ENCODE measurements at places on chromosomes 4 and X.

GRCh38 chr4:137640156-137640837 is 108.0 kb upstream of the PCDH18 start:
- DNase-seq = no peak

DNA sequence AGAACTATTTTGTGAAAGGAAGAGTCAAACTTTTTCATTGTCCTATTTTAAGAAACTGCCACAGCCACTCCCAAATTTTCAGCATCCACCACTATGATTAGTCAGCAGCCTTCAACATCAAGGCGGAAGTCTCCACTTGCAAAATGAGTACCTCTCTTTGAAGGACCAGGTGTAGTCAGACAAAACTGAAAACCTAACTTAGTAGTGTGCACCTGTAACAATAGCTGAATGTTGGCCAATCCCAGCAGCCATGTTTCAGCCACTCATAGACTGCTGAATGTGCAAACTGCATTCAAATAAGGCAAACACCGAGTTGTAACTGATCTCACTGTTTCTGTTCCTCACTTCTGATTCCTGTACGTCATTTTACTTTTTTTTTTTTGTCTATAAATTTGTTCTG is 341.1 kb downstream of the IL15 start:
- DNase-seq = no peak

GRCh38 chr4:101527188-101527587 is 179.9 kb upstream of the PPP3CA start:
- DNase-seq = no peak

- DNase-seq = no peak
Observed at GRCh38 chr4:1499465-1499864, 93.2 kb upstream of the NKX1-1 start.

DNA sequence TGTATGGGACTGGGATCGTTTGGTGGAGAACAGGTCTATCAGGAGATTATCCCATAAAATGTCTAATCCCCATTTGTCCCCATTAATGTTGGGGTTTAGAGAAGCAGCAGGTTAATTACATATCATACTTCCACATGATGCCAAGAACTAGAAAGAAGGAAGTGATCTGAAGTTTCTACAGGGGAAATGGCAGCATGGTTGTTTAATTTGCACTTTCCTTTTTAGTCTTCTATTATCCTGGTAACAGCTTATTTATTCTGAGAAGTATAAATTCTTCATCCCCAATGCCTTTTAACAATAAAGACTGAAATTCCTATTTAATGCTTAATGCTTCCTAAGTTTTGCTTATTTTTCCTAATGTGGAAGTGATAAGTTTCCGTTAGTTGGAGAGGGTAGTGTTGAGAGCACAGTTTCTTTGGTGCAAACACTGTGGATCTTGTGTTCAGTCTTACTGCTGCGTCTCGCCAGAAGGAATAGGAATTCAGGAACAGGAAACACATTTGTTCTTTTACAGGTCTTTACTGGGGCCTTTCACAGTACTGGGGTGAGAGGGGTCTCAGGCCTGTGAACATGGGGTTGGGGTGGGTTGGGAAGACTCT is 59.5 kb upstream of the TADA2B start:
- no peak for DNase-seq

- DNase-seq = no peak
Observed at GRCh38 chr4:85514783-85515182, 39.8 kb downstream of the ARHGAP24 start.

- DNase-seq = no peak
Observed at GRCh38 chr4:1770245-1770644, 22.8 kb upstream of the FGFR3 start.

- no peak for DNase-seq
Observed at GRCh38 chr4:95188701-95189370, 359.9 kb downstream of the UNC5C start.

DNA sequence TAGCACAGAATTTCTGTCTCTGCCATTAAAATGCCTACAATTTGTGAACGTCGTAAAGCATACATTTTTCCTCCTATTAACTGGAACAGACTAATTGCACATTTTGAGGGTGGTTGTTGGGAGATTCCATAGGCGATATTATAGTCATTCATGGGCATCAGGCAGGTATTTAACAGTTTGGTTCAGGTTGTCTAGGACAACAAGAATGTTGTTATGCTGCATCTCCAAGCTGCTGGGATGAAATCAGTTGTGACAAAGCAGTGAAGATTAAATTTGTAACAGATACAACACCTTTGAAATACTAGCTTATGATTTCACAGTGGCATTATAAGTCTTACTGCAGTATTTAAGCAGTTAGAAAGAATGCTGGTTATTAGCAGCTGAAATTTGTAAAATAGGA is 339.7 kb upstream of the PITX2 start:
- no peak for DNase-seq

DNA sequence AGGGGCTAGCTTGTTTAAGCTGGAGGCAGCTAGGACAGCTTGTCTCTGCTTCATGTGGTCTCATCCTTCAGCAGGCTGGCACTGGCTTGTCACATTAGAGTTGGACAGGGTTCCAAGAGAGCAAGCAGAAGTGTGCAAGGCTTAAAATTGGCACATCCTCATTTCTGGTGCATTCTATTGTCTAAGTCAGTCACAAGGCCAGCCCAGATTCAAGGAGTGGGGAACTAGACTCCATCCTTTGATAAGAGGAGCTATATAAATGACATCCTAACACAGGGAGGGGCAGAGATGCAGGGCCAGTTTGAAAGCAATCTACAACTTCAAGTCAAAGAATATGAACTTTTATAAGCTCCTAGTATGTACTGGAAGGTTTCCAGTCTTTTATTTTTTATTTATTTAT is 313.2 kb downstream of the PTTG2 start:
- no peak for DNase-seq
